GM06990 (cell line): ENCODE measurements at places on chromosomes 1 and 21.

DNA sequence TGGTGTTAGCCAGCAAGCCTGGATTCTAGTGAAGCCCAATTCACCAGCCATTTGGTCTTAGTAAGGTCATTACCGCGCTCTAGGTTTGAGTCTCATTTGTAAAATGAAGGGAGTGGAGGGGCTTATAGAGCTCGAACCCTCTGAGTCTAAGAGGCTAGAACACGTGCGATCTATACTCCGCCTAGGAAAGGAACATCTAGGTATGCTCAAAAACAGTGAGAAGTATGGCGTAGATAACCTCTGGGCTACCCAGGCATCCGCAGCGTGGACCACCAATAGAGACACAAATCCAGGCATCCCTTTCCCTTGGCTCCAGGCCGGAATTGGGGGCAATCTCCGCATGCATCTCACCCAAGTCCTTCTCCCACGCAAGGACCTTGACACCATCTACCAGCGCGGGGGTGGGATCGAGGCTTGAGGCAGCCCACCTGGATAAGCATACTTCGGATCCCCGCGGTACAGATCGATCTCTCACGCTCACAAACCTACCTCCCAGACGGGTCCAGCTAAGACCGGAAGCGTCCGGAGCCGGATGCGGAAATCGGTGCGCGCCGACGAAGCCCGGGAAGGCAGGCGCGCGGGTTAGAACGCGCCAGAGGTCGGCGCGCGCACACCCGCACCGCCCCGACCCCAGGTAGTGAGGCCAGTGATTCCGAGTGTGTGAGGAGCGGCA is at the start of gene METTL25B:
Gene METTL25B (plus strand): TSS at position 544 of the 673 bp plus-strand sequence. CDS start 636 bp downstream, outside the sequence.
- peak; percentile 88 for DNase-seq

GRCh38 chr21:40936178-40936577 is 89.2 kb upstream of the DSCAM start:
- DNase-seq, result no peak

DNA sequence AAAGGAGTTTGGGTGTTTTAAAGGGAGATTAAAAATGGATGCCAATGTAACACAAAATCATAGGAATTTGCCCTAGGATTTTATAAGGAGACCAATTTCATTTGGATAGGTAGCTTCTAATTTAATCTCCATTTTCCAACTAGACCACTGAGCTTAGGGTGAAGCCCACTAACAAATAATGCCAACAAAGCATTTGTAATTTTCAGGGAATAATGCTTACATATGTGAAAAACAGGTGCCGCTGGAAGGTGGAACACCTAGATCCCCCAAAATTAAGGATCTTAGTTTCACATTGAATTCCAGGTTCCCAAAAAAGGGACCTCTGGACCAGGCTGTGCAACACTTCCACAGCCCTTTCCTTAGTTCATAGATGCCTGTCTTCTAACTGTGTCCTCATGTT is 66.2 kb upstream of the B3GALT5 start:
- no peak for DNase-seq

DNA sequence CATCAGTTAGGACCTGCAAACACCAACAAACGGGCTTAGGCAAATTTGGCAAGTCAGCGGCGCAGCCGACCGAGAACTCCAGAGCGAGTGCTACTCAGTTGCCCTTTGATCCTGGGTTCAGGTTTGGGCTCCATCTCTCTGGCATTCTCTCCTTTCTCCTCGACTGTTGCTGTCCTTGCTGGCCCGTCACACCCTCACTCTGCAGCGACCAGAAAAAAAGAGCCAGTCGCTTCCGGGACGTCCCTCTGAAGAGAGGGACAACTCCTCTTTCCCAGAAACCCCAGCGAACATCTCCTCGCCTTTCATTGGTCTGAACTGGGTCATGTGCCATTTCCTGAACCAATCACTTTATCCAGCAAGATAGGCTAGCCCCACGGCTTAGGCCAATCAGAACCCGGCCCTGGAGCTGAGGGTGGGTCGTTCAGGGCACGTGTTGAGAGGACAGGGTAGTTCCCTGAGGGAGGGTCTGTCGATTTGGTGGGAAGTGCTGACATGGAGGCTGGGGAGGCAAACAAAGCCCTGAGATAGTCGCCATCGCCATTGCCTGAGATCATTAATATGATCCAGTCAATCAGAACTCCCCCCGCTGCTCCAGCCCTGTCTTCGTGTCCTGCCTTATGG is 113.7 kb downstream of the PTPRU start:
- DNase-seq, result no peak

DNA sequence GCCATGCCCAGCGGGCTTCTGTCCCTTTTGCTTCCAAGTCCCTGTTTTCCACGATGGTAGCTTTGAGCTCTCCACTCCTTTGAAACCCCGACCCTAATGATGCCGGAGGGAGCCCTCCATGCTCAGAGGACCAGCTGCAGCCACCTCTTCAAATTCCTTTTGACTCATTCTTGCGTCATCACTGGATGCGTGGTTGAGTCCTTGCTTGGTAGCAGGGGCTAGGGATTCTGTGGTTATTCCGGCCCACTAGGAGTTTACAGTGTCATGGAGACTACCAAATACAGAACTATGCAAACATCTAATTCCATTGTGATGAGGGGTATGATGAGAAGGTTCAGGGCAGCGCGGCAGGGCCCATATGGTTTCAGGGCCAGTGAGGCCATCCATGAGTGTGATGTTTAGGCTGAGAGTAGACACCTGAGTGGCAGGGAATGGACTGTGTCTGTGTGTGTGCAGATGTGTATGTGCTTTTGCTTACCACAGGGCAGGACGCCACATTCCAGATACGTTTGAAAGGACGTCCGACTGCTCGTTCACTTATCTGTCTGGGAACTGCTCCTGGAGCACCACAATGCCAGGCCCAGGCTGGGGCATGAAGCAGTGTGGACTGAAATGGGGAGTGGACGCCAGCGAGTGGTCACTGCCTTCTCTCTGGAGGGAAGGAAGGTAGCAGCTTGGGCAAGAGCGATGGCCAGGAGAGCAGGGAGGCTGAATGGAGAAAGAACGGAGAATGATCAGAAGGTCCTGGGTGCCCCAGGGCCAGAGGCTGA is 30.4 kb upstream of the ZBTB21 start:
- no peak for DNase-seq

- DNase-seq, result peak; percentile 73
These were observed 64.8 kb upstream of the BACH1 start for GRCh38 chr21:29233611-29234540.

- DNase-seq, result no peak
These were observed 820 bp upstream of the TTF2 start for GRCh38 chr1:117059334-117059677.

DNA sequence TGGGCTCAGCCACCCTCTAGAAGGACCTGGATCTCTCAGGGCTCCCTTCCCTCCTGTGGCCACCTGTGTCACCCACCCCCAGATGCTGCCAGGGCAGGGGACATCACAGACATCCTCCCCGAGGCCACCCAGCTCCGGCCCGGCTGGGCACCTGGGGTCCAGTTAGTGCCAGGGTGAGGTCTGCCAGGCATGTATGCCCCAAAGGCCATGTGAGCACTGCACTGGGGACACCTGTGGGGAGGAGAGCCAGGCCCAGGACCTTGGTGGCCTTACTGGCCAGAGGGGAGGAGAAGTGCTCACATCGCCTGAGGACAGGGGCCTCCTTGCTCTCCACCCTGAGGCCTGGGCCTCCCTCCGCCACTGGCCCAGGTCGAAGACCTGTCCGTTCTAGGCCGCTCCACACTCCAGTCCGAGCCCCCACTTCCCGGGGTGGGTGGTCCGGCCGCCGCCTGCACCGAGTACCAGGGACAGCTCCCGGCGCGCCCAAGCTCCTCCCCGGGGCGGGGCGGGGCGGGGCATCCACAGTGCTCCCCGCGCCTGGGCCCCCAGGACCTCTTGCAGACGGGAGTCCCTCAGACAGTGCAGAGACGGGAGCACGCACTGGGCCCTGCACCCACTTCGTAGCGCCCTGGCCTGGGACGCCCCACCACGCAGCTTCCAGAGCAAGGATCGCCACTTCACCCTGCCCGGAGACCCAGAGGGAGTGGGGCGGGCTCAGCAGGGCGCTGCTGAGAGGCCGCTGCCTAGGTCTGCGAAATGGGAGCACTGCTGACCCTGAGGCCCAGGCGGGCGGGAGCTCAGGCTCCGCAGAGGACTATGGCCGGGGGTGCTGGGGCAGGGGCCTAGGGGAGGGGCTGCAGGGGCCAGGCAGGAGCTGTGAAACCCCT is 34.3 kb upstream of the CCDC27 start:
- no peak for DNase-seq

DNA sequence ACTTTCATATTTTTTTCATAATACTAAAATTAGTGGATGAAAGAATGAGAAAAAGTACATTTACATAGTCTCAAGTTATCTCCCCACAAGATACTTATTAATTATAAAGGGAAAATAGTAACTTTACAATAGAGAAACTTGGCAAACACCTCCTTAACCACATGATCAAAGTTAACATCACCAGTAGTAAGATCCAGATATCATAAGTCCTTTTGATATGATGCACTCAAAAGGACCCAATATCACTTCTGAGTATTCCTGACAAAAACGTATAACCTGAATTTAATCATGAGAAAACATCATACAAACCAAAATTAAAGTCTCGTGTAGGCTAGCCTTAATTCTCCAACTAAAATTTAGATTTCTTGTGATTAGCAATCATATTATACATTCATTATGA is 67.4 kb downstream of the LYST start:
- no peak for DNase-seq

- peak; percentile 52 for DNase-seq
These were observed at the start of gene SUSD4 for GRCh38 chr1:223363856-223364684. TSS of gene SUSD4 (minus strand) at chr1:223364176. CDS start at chr1:223363425, 751 bp downstream.

- no peak for DNase-seq
These were observed 35.4 kb upstream of the ZNF496 start for GRCh38 chr1:247366926-247367645.

DNA sequence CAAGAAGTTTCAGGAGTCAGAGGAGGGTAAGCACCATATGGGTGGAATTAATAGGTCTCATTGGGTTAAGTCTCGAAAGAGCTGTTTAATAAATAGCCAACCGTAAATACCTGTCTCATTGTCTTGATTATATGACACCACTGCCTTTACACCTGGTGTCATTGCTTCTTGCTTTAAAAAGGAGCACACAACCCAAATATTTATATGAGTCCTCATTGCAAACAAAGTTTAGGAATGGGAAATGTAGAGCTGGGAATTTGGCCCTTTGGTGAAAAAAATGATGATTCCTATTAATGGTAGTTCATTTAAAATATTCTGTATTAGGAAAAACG is 2.1 kb downstream of the BACH1 start:
- DNase-seq, result peak; percentile 87

DNA sequence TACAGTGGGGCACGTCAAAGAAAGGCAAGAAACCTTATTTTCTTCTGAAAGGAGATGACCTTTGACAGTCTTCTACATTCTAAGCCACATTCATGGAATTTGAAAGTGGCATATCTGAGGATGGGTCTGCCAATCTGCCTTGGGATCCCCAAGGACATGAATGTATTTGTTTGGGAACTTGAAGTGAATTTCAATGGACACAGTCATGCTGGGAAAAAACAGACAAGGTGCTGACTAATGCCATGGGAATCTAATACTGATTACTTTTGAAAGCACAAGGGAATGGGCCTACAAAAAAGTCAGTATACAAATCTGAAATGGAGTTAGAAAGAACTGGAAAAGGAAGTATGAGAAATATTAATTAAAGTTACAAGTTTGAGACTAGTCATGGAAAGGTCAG is 128.8 kb downstream of the KCNJ6 start:
- no peak for DNase-seq

GRCh38 chr1:95475686-95476457 is 241.9 kb downstream of the RWDD3 start:
- no peak for DNase-seq

DNA sequence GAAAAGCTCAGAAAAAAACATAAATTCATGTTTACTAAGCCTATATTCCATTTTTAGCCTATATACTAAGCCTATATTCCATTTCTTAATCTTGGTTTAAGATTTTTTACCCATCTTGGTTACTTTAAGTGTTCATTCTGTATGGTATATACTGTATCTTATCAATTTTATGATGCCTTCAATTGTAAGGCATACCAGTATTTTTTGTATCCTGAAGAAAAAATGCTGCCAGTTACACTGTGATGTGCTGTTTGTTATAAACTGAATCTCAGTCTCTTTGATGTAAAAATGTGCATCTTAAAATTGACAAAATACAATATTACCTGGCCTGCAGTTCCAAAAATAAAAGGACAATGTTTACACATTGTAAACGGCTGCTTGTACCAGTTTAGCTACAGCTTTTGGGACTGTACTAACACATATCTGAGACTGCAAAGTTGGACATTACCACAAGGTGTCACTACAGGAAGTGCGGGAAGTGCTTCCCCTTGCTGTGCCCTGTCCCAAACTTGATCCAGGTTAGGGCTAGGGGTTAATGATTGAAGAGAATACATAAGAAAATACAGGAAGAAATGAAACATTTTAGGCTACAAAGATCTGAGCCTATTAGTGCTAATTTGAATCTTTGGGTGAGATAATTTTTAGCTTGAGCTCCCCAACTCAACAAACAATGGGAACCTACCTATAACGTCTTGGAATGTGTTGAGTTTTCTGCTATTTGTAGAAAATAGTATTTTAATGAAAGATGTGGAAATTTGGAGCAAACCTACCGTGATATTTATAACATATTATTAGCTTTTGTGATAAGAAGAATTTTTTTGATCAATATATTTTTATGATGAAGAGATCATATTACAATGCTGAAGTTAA is 108.9 kb downstream of the LBR start:
- no peak for DNase-seq

- DNase-seq, result no peak
These were observed 95.9 kb upstream of the ETS2 start for GRCh38 chr21:38709876-38710275.

DNA sequence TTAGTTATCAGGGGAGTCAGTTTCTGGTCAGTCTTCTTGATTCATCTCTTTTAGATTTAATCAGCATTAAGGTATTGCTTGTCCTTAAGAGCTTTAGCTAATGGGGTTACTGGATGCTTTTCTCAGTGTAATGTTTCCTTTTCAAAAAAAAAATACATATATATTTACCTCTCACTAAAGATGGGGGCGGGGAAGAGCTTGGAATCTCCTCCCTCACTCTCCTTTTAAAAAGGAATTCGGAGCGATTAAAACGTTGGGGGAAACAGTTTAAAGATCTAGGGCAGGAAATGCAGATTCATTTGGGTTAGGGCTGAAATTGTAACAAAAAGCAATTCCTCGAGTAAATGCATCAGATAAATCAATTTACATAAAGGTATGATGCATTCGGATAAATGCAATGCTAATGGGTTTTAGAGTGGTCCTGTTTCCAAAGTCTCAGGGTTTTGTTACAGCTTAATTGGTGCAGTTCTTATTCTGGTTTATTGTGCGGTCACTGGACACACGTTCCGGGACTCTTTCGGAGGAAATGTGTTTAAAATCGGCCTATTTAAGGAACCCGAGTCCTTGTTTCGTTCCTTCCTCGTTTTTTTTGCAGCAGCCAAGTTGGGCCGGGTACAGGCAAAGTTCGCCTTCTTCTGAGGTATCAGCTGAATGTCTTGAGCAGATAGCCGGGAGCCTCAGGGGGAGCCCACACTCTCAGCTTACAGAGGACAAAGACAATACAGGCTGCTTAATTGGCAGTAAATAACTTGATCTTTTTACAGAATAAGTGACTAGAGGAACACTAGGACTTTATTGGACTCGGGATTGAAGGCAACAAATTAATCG is 1.6 kb downstream of the LMO4 start:
- no peak for DNase-seq

GRCh38 chr1:113565621-113566020 is 175.3 kb downstream of the MAGI3 start:
- no peak for DNase-seq
